ENCODE measurements at places on chromosomes 12 and 14.
A peak's percentile ranks its signal among the peaks of the same experiment; 100 is the strongest.

DNA sequence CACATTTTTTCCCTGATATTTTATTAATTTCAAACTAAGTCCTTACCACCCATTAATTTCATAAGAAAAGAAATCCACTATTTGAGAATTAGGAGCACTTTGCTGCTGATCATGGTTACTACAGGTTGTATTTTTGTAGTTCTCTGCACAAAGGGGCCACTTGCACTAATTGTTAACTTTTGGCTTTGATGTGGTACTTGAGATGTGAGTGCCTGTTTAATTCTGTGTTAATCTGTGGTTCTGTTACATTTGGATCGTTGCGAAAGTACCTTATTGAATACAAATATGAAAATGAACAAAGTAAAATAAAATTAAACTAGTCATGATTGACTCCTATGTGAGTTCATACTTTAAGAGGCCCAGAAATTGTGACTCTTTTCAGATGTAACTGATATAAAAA, 374.9 kb upstream of the RGS6 start:
- no peak for DNase-seq

DNA sequence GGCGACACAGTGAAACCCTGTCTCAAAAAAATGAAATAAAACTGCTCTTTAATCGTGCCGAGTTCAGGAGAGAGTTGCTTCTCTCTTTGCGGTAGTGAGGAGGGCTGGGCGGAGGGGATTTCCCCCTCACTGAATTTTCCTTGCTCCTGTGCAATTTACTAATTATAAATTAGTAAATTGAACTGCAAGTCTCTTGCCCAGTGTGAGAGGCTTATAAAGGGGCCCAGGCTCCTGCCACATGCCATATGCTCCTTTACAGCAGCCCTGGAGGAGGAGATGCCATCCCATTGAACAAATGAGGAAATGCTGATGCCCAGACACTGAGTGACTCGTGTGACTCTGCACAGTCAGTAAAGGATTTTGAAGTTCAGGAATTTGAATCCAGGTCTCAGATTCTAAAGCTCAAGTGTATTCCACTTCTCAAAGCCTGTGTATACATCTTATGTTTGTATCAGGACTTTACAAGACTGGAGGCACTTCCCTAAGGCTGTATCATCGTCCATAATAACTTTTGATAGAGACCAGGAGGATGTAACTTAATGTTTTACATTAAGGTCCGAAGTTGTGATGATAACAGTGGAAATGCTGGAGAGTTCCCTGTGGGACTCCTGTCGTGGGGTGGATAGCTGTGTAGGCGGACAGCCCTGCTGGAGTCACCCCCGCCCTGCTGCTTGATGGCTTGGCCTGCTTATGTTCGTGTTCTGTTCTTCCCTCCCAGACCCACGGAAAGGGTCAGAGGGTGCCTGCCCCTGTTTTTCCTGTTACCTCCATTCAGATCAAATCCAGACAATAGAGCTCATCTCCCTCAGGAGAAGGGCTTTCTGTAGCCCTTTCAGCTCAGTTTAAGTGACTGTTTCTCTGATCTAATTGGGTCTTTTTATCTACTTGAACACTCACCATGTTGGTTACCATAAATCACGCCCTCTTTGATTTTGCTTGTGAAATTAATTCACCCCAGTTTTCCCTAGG, 13.9 kb downstream of the PELI2 start:
- DNase-seq, result no peak

GRCh38 chr14:58701604-58702003, 63.8 kb downstream of the DACT1 start:
- no peak for DNase-seq

GRCh38 chr12:68521321-68521839, 89.3 kb upstream of the RAP1B start:
- peak; percentile 65 for DNase-seq

- no peak for DNase-seq
Observed at GRCh38 chr12:116642683-116643082, 83.5 kb downstream of the MAP1LC3B2 start.

DNA sequence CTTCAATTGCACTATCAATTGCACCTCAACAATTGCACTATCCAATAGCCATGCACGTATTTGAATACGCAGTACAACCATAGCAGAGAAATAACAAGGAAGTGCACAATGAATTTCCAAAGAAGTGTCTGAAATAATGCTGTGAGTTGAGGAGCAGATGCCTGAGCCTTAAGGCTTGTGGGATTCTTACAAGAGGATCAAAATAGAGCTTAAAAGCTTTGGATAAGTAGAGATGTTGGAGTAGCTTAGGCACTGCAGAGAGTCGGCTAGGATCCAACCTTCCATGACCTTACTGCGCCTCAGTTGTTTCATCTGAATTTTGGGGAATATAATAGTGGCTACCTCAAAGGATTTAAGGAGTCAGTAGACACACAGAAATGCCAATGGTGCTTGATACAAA, 196.1 kb upstream of the FLRT2 start:
- no peak for DNase-seq

DNA sequence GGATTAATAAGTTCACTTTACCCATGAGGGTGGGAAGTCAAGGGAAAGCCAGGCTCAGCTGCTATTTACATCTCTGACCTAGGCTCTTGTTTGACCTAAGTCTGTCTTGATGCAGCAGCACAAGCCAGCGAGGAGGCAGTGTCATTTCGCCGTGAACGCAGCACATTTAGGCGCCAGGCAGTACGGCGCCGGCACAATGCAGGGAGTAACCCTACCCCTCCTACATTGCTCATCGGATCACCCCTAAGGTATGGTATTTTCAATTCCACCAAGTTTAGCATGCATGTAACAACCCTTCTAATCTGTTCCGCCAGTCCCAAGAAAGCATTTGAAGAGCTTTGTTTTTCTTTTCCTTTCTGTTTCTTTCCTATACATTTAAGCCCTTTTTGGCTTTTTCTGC, 81.2 kb downstream of the PCNX1 start:
- no peak for DNase-seq

- DNase-seq, result no peak
Observed at GRCh38 chr12:43740511-43741100, 18.0 kb downstream of the PUS7L start.

DNA sequence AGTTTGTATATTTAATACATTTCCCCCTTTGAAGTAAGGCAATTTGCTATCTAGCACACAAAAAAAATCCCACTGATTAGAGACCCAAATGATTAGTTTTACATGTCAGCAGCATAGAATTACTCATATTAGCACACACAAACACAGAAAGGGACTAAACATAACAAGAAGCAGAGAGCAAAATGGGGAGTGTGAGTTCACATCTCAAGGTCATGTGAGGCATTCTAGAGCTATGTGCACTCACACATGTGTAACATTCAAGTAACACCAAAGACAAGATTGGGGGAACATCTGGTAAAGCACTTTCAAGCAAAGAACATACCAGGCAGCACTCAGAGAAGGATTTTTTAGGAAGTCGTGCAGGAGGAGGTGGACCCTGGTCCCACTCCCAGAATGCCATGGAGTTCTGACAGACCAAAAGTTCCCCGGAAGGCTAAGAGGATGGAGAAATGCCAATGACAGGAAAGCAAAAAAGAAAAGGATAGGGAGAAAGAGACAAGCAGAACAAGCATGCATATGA, 105.8 kb upstream of the SINHCAF start:
- DNase-seq, result no peak

- no peak for DNase-seq
Observed at GRCh38 chr12:96221391-96221790, 27.2 kb downstream of the ELK3 start.

DNA sequence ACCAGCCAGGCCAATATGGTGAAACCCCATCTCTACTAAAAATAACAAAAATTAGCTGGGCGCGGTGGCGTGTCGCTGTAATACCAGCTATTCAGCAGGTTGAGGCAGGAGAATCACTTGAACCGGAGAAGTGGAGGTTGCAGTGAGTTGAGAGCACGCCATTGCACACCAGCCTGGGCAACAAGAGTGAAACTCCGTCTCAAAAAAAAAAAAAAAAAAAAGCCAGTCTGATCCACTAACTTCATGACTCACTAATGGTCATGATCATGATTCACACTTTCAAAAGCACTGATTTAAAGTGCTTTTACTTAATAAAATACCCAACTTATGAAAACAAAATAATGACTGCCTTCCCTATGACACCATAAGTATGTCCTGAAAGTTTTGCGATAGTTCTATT, 38.4 kb upstream of the CPM start:
- DNase-seq, result peak; percentile 49

DNA sequence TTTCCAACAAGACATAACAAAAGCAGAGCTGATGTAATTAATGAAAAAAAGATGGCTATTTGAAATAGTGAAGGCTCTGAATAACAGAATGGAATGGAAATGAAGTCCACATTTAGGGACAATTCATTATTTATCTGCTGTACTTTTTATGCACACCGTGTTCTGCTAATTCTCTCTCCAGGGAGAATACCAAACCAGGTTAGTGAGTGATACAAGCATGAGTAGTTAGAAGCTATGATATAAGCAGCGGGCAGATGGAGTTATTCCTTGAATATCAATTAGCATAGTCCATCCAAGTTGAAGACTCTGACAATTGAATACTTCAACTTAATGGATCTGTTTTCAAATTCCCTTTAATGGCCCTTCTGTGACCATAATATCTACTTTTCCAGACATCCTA, 162.1 kb upstream of the TMTC2 start:
- no peak for DNase-seq

DNA sequence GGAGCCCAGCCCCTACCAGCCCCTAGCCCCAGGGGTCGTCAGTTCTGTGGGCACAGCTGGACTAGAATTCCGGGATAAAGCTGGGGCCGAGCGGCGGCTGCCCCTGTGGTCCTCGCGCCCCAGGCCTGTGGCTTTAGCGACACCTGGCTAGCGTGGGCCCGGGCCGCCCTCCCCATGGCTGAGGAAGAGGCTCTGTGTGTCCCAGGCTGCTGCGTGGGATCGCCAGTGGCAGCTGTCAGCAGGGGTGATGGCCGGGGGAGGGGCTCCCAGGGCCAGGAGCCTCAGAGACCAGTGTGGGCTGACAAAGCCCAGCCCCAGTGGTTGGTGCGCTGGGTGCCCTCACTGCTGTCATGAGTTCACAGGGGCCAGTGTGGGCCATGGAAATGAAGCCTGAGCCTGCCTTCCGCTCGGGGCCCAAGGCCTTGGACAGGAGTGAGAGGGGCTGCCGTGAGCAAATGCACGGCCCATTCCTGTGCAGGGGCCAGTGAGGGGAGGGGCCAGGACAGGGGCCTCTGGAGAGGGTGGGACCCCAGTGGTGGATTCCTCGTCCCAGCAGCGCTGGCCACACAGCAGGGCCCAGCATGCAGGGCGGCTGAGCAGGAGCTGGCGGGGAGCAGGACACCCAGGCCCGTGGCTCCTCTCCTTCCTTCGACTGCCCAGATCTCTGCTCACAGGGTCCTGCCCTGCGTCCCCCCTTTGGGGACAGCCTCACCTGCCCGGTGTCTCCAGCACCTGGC, 11.4 kb downstream of the FBRSL1 start:
- DNase-seq, result no peak

GRCh38 chr14:72291908-72292688, 359.9 kb downstream of the RGS6 start:
- DNase-seq, result peak; percentile 26

GRCh38 chr12:130973109-130973508, 19.4 kb downstream of the ADGRD1 start:
- no peak for DNase-seq

GRCh38 chr12:29164477-29165393, 15.7 kb downstream of the FAR2 start:
- DNase-seq, result no peak

GRCh38 chr12:81333812-81334211, 255.9 kb downstream of the ACSS3 start:
- no peak for DNase-seq

Measured in HS-5 (cell line).